GM12864 (cell line): ENCODE measurements at places on chromosomes 5 and 9.

GRCh38 chr5:118556792-118557191 is 431.6 kb downstream of the DTWD2 start:
- DNase-seq: no peak

DNA sequence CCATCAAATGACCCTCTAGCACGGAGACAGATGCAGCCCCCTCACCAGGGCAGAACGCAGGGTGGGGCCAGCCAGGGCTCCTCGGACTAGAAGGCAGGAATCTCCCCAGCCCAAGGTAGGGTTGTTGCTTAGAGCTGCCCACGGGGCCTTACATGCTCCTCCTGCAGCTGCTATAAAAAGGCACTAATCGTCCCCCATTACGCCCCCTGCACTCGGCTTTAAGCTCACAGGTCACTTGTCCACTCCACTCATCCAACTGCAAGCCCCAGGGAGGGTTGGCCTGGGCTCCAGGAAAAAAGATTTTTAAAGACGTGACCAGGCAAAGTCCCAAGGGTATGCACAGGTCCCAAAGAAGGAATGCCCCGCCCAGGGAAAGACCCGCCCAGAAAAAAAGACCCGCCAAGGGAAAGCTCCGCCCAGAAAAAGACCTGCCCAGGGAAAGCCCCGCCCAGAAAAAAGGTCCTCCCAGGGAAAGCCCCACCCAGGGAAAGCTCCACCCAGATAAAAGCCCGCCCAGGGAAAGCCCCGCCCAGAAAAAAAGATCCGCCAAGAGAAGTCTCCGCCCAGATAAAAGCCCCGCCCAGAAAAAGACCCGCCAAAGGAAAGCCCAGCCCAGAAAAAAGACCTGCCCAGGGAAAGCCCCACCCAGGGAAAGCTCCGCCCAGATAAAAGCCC is 11.1 kb downstream of the GRIN1 start:
- DNase-seq: peak; percentile 54

DNA sequence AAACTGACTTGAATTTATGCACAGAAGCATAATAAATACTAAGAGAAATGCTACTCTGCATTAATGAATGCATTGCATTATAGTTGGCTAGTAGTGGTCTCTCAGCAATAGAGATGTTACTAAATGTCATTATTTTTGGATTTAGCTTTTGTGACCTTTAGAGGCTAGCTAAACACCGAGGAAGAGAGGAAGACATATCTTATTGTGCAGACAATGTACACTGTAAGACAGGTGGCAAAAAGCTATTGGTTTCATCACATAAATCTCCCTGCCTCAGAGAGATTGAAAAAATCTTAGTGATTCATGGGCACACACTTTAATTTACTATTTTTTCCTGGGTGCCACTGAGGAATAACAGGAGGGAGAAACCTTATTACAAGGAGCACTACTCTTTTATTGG is 435.9 kb downstream of the TMEM232 start:
- DNase-seq: no peak

GRCh38 chr5:180083529-180084060 is 12.0 kb upstream of the RNF130 start:
- no peak for DNase-seq

- DNase-seq: no peak
Measured at GRCh38 chr5:107474716-107475489, 195.8 kb downstream of the EFNA5 start.

DNA sequence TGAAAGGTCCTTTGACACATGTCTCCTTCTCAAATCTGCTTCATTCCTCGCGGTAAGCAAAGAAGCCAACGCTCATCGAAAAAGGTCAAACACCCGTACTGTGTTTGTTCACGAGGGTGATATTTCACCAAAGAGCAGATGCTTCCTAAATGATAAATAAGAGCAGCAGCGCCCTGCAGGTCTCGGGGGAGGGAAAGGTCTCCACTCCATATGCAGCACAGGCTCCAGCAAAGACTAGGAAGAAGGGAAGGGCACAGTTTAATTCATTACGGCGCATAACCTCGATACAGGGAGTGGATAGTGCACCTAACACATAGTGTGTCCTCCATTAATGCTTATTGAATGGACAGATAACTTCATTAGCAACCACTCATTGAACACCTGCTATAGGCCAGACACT is 593.3 kb downstream of the CDK5RAP2 start:
- DNase-seq: no peak

DNA sequence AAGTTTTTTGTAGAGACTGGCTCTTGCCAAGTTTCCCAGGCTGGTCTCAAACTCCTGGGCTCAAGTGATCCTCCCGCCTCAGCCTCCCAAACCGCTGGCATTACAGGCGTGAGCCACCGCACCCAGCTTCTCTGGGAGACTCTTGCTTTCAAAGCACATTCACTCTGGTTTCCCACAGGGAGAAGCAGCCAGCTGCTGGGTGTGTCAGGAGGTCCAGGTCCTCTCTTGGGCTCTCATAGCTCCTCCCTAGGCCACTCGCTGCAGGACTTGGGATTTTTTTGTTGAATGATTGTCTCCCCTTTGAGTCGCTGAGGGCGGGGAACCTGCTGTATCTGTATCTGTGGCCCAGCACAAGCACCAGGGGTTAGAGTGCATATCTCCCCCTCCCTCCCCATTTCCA is 68.4 kb upstream of the RAPGEF1 start:
- DNase-seq: no peak

DNA sequence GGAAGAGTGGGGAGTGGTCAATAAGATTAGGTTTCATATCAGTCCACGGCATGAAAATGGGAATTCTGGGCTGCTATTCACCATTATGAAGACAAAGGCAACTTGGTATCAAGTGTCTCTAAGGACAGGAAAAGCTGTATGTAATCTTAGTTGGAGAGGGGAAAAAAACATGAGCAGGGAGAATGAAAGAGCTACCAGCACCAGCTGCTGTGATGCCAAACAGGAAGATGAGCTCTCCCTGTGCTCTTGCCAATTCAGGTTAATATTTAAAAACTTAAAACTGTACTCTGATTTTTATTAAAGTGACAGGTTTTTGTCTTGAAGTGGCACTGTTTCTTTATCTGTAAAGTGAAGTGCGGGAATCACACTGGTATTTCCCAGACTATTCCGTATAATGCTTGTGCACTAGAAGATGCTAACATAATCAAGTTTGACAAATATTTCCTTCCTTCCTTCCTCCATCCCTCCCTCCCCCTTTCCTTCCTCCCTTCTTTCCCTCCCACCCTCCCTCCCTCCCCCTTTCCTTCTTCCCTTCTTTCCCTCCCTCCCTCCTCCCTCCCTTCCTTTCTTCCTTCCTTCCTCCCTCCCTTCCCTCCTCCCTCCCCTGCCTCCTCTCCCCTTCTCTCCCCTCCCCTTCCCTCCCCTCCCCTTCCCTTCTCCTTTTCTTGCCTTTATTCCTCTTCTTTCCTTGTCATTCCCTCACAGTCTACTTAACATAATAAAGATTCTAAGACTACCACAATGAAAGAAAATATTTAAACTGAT is 1383.0 kb upstream of the C9orf72 start:
- no peak for DNase-seq

DNA sequence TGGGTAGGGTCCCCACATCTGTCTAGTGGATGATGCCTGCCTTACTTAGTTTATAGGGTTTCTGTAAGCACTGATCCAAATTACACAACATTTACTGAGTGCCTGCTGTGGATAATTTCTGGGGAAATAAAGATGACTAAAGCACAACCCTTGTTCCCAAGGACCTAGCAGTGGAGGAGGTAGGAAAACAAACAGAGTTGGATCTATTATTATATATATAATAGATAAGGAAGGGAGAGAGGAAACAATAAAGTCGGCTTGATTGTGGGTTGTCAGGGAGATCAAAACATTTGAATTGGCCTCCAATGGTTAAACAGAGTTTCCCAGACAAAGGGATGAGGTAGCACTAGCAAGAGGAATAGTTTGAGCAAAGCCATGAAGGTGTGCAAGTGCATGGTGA is 14.0 kb downstream of the IL33 start:
- no peak for DNase-seq

GRCh38 chr5:150485693-150486401 is 22.1 kb upstream of the NDST1 start:
- no peak for DNase-seq

DNA sequence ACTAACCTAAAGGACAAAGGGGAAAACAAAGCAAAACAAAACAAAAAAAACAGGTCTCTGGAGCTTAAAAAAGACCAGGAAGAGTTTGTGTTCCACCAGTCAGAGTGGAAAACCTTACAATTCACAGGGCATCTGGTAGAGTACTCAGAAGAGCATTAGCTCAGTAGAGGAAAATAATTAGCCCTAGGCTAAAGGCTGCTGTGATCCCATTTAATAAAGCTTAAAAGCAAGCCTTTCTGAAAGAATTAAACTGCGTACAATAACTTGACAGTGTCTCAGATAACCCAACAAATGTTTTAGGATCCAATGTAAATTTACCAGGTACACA is 7.3 kb downstream of the ECM2 start:
- no peak for DNase-seq

DNA sequence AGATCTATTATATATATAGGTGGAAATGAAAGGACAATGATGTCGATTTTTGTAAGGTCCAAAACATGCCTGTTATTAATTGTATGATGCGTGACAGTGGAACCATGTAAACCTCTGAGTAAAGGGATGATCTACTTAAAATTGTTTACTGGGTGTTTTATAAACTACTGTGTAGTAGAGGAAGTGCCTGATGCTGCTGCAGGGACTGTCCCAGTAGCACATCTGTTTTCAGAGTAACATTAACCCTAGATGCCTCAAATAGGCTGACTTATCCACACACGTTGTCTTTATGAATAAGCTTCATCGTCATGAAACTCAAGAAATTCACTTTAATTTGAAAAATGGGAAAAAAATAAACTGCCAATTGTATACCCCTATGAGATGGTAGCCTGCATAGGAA is 1.7 kb downstream of the CAMK4 start:
- no peak for DNase-seq

DNA sequence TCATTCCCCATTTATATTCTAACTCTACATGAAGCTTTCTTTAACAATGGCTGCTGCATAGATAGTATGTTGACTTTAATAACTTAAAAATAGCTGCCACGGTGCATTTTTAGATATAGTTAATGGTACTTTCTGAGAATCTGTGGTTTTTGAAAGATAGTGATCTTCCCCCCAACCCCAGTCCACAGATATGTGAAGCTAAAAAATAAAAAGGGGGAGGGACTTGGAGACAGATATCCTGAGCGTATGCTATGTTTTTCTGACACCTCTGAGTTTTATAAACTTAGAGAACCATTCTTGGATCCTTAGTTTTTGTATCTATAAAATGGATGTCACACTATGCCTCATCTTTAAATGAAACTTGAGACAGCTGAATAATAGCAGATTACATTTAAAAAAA is 120.5 kb downstream of the SNX18 start:
- DNase-seq: no peak

DNA sequence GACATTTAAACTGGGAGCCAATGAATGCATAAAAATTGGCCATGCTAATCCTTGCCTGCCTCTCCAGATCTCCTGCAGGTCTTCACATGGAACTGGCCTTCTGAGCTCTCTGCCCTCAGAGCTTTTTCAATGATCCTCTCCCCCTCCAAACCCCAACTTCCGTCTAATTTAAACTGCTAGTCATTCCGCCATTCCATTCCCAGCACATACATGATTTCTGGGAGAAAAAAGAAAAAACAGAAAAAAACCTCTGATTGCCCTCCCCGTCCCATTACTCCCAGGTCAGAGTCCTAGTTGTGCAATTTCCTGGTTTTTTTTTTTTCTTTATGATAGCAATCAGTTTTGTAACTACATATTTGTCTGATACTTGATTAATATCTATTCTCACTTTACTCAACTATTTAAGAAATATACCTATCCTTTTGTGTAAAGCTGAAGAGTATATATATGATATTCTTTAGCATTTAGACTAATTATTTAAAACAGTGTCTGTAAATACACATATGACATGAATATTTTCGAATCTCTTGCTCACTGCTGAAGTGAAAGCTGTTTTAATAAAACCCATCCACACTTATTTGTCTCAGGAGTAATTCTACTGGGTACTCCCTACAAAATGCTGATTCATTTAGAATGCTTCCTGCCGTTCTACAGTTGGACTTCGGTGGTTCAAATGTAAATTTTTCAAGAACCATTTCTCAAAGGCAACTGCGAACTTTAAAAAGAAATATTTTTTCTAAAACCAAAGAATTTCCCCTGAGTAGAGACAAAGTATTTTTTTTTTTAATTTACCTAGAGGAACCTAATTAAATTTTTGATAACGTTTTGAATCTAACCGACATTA is 1.6 kb downstream of the HINT1 start:
- no peak for DNase-seq

- no peak for DNase-seq
Measured at GRCh38 chr5:132225165-132226032, 2.3 kb downstream of the P4HA2 start.

- DNase-seq: no peak
Measured at GRCh38 chr5:23014825-23015224, 161.7 kb upstream of the CDH12 start.

DNA sequence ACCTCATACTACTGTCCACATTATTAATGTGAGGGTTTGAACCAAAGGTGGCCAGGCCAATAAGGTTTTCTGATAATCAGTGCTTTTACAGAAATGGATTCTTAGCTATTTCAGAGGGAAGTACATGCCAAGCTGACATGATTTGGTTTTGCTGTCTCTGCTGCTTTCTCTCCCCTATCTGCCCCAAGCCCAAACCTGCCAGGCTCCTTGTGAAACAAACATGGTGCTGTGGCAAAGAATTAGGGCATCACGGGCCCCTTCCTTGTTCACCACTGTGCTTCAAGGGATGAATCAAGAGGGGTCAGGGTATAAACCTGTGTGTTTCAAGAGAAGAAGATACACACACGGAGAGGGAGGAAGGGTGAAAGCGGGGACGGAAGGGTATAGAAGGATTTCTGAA is 41.3 kb upstream of the SMU1 start:
- no peak for DNase-seq

DNA sequence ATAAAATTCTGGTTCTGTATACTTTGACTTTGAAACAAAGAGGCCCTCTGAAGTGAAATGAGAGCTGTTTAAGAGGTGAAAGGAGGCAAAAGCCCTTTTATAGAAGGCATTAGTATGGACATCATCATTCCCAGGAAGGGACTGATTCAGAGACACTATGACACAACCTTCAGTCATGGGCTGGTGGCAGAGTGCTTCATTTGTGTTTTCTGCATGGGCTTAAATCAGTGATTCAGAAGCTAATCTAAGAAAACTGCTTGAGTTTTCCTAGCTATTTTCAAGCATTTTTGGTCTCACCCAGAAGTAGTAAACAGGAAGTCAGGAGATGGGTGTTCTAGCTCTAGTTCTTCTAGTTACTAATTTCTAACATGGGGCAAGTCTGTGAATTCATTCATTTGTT is 288.9 kb downstream of the TRPM3 start:
- no peak for DNase-seq

DNA sequence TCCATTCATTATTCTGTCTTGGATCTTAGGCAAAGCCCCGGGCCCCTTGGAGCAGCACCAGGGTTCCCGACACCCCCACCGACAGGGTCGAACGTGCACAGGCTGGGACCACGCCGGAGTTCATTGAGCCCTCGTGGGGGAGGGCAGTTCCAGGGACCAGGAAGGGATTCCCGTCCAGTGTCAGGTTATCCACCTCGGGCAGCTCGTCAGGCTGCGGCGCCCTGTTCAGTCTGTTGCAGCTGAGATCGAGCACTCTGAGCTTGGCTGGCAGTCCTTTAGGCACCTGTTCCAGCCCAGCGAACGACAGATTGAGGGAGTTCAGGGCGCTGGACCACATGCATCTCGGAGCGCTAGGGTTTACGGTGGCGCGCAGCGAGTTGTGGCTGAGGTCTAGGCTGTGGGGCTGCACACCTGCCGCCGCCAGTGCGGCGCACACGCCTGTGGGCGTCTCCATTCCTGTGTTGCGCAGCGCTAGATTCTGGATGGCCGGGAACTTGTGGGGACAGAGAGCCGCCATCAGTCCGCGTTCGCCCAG is 1.1 kb downstream of the CD14 start:
- DNase-seq: no peak

- no peak for DNase-seq
Measured at GRCh38 chr9:118364266-118365106, 660.3 kb downstream of the TLR4 start.
